ENCODE measurements at places on chromosomes 12 and 14. TPM values are rescaled to one million over a fixed set of nuclear protein-coding genes. Genes with fewer than 3 reads are reported as not detected.

GRCh38 chr12:66403746-66404145, 101.5 kb downstream of the HELB start:
- no peaks in the 10 kb centered on the region for H3K27me3 ChIP-seq
- peak; percentile 54 for DNase-seq
- H3K36me3 ChIP-seq = no peaks in the 10 kb centered on the region
- no peak overlapping the region for H3K4me3 ChIP-seq
- no peaks in the 10 kb centered on the region for H3K4me1 ChIP-seq

- H3K27ac ChIP-seq = peak overlapping the region; percentile 14
- no peak for DNase-seq
- no peaks in the 10 kb centered on the region for H3K36me3 ChIP-seq
- no peaks in the 10 kb centered on the region for H3K27me3 ChIP-seq
- H3K4me3 ChIP-seq = no peak overlapping the region
- H3K4me1 ChIP-seq = no peaks in the 10 kb centered on the region
Observed at GRCh38 chr14:22096514-22096895, 422.9 kb upstream of the OR4E1 start.

DNA sequence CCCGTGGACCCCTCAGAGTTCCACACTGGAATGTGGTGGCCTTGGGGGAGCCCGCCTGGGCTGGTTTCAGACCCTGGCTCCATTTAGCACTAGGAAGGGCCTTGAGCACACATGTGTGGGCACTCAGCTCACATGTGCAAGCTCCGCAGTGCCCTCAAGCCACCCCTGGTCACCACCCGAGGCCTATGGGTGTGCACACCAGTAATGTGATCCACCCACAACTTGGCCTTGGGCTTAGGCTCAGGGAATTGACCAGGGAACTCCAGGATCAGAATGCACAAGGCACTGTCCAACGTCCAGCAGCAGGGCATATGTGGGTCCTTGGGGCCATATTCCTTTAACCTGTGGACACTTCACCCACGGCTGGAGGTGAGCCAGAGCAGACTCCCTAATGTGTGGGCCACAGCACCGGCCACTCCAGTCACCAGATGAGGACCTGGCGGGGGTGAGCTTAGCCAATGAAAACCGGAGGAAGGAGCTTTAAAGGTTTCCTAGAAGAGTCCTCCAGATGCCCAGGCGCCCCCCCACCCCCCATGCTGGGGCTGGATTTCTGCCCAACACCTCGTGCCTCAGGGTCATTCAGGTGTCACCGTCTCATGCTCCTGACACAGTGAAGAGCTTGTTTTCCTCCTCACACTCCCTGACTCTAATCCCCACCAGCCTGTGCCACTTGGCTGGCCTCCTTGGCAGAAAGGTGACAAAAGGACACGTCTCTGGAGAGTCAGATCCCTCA, 209.2 kb downstream of the ZFP36L1 start:
- H3K27ac ChIP-seq = peak overlapping the region; percentile 82
- no peak overlapping the region for H3K4me3 ChIP-seq
- DNase-seq = peak; percentile 66

GRCh38 chr12:49642370-49642802, 19.0 kb downstream of the PRPF40B start:
- no peaks in the 10 kb centered on the region for H3K36me3 ChIP-seq
- no peaks in the 10 kb centered on the region for H3K27me3 ChIP-seq
- no peaks in the 10 kb centered on the region for H3K4me1 ChIP-seq
- no peak overlapping the region for H3K4me3 ChIP-seq
- no peak for DNase-seq

- H3K27ac ChIP-seq = no peak overlapping the region
- H3K27me3 ChIP-seq = no peaks in the 10 kb centered on the region
- no peak for DNase-seq
- H3K4me1 ChIP-seq = no peaks in the 10 kb centered on the region
Observed at GRCh38 chr12:74780182-74780849, 242.7 kb downstream of the ATXN7L3B start.

GRCh38 chr12:14655284-14655683, 41.1 kb downstream of the GUCY2C start:
- H3K36me3 ChIP-seq = no peaks in the 10 kb centered on the region
- no peaks in the 10 kb centered on the region for H3K4me1 ChIP-seq

- no peaks in the 10 kb centered on the region for H3K4me1 ChIP-seq
- H3K27me3 ChIP-seq = no peaks in the 10 kb centered on the region
- H3K36me3 ChIP-seq = no peaks in the 10 kb centered on the region
- DNase-seq = no peak
Observed at GRCh38 chr12:80829767-80830166, 108.0 kb downstream of the LIN7A start.

- H3K4me1 ChIP-seq = no peaks in the 10 kb centered on the region
- DNase-seq = no peak
- H3K27me3 ChIP-seq = no peaks in the 10 kb centered on the region
- peak overlapping the region; percentile 30 for H3K27ac ChIP-seq
- peaks cover 5% of the 10 kb centered on the region for H3K36me3 ChIP-seq
Observed at GRCh38 chr12:12483438-12483837, 79.2 kb downstream of the DUSP16 start.

GRCh38 chr12:106118-106591, 39.6 kb downstream of the IQSEC3 start:
- no peaks in the 10 kb centered on the region for H3K27me3 ChIP-seq
- H3K27ac ChIP-seq = peak overlapping the region; percentile 77
- H3K36me3 ChIP-seq = no peaks in the 10 kb centered on the region
- H3K4me3 ChIP-seq = no peak overlapping the region

DNA sequence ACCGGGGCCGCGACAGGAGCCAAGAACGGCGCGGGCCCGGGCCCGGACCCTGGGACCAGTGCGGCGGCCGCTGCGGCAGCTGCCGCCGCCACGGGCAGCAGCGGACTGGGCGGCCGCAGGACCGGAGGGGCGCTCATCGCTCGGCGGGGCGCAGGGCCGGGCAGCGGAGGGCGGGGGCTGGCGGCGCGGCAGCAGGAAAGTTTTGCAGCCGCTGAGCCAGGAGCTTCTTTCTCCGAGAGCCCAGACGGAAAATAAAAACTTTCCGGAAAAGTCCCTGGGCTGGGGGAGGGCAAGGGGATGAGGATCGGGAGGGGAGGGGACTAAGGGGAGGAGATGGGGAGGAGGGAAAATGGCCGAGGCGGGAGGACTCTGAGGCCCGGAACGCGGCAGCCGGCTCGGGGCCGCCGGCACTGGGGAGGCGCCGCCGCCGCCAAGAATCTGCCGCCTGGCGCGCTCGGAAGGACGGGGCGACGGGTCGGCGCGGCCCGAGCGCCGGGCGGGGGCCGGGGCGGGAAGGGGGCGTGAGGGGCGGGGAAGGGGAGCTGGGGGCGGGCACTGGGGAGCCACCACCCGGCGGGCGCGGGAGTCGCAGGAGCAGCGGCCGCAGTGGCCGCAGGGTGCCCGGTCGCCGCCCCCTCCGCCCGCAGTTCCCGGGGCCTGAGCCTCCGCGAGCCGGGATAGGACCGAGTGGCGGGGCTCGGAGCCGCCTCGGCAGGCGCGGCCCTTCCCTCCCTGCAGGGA, at the start of gene PRKD1:
Gene PRKD1, minus strand, starts transcription at position 472 of the 741 bp plus-strand sequence.
- no peaks in the 10 kb centered on the region for H3K27me3 ChIP-seq
- H3K36me3 ChIP-seq = no peaks in the 10 kb centered on the region

GRCh38 chr12:75389706-75390105, 1.2 kb upstream of the GLIPR1L2 start:
- peak overlapping the region; percentile 96 for H3K27ac ChIP-seq
- no peak for DNase-seq
- H3K4me1 ChIP-seq = peaks cover 5% of the 10 kb centered on the region
- H3K4me3 ChIP-seq = no peak overlapping the region

DNA sequence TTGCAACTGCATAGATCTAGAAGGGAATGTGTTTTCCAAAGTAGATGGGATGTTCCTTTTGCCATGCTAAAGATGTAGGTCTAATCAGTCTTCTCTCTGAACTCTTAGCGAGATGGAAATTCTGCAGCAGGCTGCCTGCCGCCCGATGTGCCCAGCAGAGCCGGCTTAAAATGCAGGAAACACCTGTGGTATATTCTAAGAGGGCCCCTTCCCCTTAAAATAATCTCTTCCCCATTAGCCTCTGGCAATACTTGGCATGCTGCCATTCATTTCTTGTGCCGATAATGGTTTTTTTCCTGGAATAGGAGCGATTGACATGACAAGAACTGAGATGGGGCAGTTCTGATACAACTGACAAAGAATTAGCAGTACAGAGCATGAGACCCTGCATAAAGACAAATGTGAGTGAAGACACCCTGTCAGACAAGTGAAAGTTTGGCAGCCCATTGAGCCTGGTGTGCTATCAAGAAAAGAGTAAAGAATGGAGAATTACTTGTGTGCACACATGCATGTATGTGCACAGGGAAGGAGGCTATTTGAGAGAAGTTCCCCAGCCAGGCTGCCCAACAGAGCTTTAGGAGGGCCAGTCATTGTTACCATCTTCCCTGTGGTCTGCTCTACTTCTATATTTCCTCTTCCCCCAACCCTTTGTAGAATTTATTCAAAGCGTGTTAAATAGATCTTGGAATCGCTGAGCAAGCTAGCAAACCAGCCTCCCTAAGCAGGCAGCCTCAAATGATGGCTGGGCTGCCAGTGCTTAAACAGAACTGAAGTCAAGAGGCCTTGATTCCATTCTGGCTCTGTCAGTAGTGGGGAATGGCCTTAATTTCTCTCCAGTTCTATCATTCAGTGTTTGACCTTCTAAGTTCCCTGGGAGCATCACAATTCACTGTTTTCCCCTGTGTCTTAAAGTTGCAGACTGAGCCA, 29.6 kb upstream of the NTF3 start:
- H3K4me3 ChIP-seq = no peak overlapping the region
- no peak for DNase-seq
- no peak overlapping the region for H3K27ac ChIP-seq
- H3K4me1 ChIP-seq = no peaks in the 10 kb centered on the region
- no peaks in the 10 kb centered on the region for H3K36me3 ChIP-seq
- H3K27me3 ChIP-seq = no peaks in the 10 kb centered on the region

- H3K27ac ChIP-seq = no peak overlapping the region
- no peak overlapping the region for H3K4me3 ChIP-seq
- no peak for DNase-seq
- no peaks in the 10 kb centered on the region for H3K36me3 ChIP-seq
- H3K27me3 ChIP-seq = no peaks in the 10 kb centered on the region
- H3K4me1 ChIP-seq = no peaks in the 10 kb centered on the region
Observed at GRCh38 chr12:102249079-102249841, 51.6 kb upstream of the PMCH start.

- no peak for DNase-seq
- no peak overlapping the region for H3K27ac ChIP-seq
- no peaks in the 10 kb centered on the region for H3K27me3 ChIP-seq
- no peak overlapping the region for H3K4me3 ChIP-seq
Observed at GRCh38 chr12:2925322-2925995, 33.7 kb upstream of the TEAD4 start.

GRCh38 chr14:93707475-93707874, 80.8 kb downstream of the PRIMA1 start:
- no peaks in the 10 kb centered on the region for H3K36me3 ChIP-seq
- H3K27me3 ChIP-seq = no peaks in the 10 kb centered on the region
- no peaks in the 10 kb centered on the region for H3K4me1 ChIP-seq
- DNase-seq = no peak

Gene IFNG-AS1
- total RNA-seq = not detected

Gene MYL2
- total RNA-seq = not detected

Gene PRR13
- total RNA-seq = 65.1 TPM

Gene IGFBP6
- 284 TPM for total RNA-seq

Gene CD4
- total RNA-seq = 11.0 TPM

Gene OAS1
- 39.4 TPM for total RNA-seq

Gene CLEC4A
- total RNA-seq = 3.9 TPM

Gene PTCSC3
- total RNA-seq = not detected

Gene PIP4K2C
- 24.6 TPM for total RNA-seq

Gene TAS2R46
- 4.6 TPM for total RNA-seq

Gene OR6C75
- total RNA-seq = not detected

Gene RNASE3
- not detected for total RNA-seq

Gene DEPDC4
- 2.3 TPM for total RNA-seq

All from breast epithelium (tissue), 4 donors.